Thymus (tissue), 14 donors: ENCODE measurements at places on chromosomes 6 and 20. TPM values are rescaled to one million over a fixed set of nuclear protein-coding genes. Genes with fewer than 3 reads are reported as not detected.

GRCh38 chr6:143155681-143156080 is 95.0 kb downstream of the AIG1 start:
- H3K4me1 ChIP-seq = no peaks in the 10 kb centered on the region
- H3K36me3 ChIP-seq = no peaks in the 10 kb centered on the region
- H3K27me3 ChIP-seq = no peaks in the 10 kb centered on the region

DNA sequence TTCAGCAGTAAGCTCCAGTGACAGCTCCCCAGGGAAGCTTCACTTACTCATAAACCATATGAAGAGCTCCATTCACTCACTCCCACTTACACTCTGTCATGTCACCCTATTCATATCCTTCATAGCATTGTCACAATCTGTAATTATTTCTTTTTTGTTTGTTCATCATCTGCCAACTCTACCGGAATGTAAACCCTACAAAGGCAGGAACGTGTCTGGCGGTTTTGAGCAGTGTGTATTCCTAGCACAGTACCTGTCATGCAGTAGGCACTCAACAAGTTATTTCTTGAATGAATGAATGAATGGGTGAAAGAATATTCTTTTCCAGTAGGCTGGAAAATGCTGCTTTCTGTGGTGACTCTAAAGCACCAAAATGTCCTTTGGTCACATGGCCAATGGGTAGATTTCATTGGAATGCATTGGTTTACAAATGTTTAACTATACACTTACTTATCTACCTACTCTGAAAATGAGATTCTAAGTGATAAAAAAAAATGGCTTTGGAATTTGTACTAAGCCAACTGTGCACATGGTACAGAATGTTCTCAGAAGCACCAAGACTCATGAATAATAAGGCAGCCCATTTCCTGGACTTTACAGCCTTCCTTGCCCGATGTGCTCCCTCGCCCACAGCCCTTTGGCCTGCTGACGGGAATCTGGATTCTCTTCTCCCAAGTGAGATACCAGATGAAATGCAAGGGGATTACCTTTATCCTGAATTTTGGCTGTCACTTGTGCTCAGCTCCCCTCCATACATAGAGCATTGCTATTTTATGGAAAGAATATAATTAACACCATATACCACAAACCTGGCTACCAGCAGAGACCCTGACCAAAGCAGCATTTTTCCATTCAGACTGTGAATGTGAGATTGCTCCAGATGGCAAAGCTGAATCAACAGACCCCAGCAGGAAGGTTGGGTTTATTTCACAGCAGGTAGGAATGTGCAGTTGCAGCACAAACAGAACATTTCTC is 273.3 kb downstream of the ALDH8A1 start:
- H3K36me3 ChIP-seq = no peaks in the 10 kb centered on the region
- no peak for DNase-seq
- H3K4me1 ChIP-seq = no peaks in the 10 kb centered on the region
- H3K4me3 ChIP-seq = no peak overlapping the region
- H3K27ac ChIP-seq = no peak overlapping the region
- no peaks in the 10 kb centered on the region for H3K27me3 ChIP-seq

- no peak overlapping the region for H3K27ac ChIP-seq
- H3K4me1 ChIP-seq = no peaks in the 10 kb centered on the region
- H3K36me3 ChIP-seq = no peaks in the 10 kb centered on the region
- H3K4me3 ChIP-seq = no peak overlapping the region
- no peak for DNase-seq
These were observed 22.3 kb upstream of the BCAS4 start for GRCh38 chr20:50772420-50773185.

AHCY gene
- 69.6 TPM for total RNA-seq

GRCh38 chr6:129243377-129243776 is 360.4 kb downstream of the LAMA2 start:
- no peaks in the 10 kb centered on the region for H3K4me1 ChIP-seq
- no peak overlapping the region for H3K4me3 ChIP-seq
- no peak for DNase-seq
- no peaks in the 10 kb centered on the region for H3K36me3 ChIP-seq
- no peaks in the 10 kb centered on the region for H3K27me3 ChIP-seq

TRIM40 gene
- 0.09 TPM for total RNA-seq

- no peak for DNase-seq
- H3K36me3 ChIP-seq = no peaks in the 10 kb centered on the region
- no peak overlapping the region for H3K27ac ChIP-seq
- H3K4me3 ChIP-seq = no peak overlapping the region
- no peaks in the 10 kb centered on the region for H3K27me3 ChIP-seq
- H3K4me1 ChIP-seq = no peaks in the 10 kb centered on the region
These were observed 16.8 kb downstream of the SLC17A2 start for GRCh38 chr6:25913741-25914140.

DNA sequence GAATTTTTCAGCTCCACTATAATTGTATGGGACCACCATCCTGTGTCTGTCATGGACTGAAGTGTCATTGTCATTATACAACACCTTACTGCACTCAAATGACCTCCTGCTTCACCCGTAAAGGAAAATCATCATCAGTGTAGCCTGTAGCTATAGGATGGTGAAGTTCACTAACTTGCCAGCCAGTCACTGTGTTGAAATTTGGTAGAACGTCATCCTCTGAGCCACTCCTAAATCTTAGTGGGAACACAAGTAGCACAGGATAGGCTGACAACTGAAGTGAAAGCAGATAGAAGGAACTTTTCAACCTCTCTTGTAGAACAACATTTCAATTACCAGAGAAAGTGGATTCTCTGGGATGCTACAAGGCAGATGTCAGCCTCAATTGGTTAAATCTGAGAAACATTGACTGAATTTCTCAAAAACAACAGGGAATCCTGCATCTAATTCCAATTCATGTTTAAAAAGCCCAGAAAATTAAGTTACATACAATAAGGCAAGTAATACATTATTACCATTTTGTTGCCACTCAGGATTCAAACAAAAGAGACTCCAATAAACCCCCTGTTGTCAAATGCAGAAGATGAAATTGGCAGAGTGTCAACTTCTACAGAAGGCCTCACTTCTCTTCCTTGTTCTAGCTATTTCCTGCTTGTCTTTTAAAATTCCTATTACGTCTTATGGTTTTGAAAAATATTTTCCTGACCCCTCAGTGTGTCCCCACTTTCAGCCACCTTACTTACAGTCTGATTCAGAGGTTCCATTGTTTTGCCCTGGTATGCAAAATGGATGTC is 647.9 kb upstream of the AGPAT4 start:
- no peaks in the 10 kb centered on the region for H3K27me3 ChIP-seq
- no peak for DNase-seq
- no peak overlapping the region for H3K4me3 ChIP-seq

SMIM13 gene
- 4.8 TPM for total RNA-seq

TCP11 gene
- 0.33 TPM for total RNA-seq

- no peaks in the 10 kb centered on the region for H3K36me3 ChIP-seq
- H3K4me3 ChIP-seq = no peak overlapping the region
- no peaks in the 10 kb centered on the region for H3K4me1 ChIP-seq
- H3K27me3 ChIP-seq = peaks cover 13% of the 10 kb centered on the region
- H3K27ac ChIP-seq = no peak overlapping the region
- no peak for DNase-seq
These were observed 18.0 kb downstream of the ELOVL2 start for GRCh38 chr6:11025921-11026635.

DNA sequence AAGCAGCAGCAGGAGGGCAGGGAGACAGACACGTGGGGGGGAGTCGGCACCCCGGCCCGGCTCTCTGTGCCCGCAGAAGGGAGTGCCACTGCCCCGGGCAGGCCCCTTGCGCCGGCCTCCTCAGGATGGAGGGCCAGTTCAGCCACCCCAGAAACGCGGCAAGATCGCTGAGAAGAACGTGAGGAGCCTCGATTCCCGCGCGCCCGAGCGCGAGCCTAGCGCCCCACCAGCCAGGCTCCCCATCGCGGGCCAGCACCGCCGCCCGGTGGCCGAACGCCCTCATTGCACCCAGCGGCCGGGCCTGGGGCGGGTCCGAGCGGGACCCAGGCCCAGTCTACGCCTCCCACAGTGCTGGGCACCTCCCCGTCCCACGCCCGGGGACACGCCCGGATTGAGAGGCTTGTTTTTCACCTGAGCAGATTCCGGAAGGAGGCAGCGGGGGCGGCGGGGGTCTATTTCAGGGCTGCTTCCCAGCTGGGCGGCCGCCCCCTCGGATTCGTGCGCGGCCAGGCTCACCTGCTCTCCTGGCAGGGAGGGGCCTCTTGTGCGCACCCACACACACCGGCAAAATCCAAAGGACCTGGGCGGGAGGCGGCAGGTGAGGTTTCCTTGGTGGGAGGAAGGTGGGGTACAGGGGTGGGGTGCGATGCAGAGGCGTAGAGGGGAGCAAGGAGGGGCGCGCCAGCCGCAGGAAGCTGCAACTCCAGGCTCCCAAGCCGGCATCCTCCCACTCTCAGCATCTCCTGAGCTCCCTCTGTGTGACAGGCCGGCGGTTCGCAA is 9.0 kb upstream of the GRM4 start:
- DNase-seq = peak; percentile 59
- H3K4me3 ChIP-seq = peak overlapping the region; percentile 9
- no peaks in the 10 kb centered on the region for H3K36me3 ChIP-seq

NNAT gene
- 19.9 TPM for total RNA-seq

DNA sequence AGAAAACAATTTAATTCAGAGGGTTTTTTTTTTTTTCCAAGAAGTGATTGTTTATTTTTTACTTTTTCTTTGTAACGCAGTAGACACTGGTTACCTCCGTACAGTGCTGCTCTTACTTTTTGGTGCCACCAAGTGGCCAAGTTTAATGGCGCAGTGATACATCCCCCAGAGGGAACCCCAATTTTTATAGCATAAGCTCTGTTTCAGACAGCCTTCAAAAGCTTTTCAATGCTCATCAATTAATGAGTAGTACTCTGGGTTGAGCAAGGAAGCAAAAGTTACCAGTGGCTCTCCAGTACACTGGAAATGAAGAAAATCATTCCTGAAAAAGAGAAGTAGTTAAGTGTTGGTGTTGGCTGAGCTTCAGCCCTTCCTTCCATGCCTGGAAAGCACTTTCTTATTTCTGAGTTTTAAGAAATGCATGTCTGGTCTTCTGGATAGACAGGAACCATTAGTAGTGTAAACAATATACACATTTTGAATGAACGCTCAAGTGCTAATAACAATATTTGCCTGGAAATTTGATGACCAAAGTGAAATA is 129.1 kb upstream of the SMLR1 start:
- no peaks in the 10 kb centered on the region for H3K27me3 ChIP-seq
- no peak overlapping the region for H3K4me3 ChIP-seq
- peak; percentile 68 for DNase-seq
- H3K4me1 ChIP-seq = no peaks in the 10 kb centered on the region
- no peak overlapping the region for H3K27ac ChIP-seq

DNA sequence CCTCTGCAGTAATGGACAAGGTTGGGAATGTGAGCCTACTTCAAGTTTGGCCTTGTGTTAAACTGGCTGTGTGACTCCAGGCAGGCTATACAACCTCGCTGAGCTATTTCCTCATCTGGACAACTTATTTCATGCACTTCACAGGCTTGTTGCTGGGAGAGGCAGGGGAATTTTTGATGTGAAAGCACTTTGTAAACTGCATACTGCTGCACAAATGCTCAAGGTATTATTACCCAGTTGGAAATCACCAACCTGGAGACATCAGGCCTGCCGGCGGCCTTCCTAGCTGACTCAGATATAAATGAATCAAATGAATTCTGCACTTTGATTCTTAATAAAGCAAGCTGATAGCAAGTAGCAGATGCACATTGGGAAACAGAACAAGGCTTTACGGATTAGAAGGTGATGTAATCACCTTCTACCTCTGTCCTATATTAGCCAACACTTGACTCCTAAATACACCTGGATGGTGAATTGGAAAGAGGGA is 10.1 kb downstream of the JARID2 start:
- no peaks in the 10 kb centered on the region for H3K36me3 ChIP-seq
- no peaks in the 10 kb centered on the region for H3K27me3 ChIP-seq
- DNase-seq = no peak
- no peak overlapping the region for H3K4me3 ChIP-seq
- H3K27ac ChIP-seq = peak overlapping the region; percentile 79
- H3K4me1 ChIP-seq = peaks cover 65% of the 10 kb centered on the region

- H3K4me3 ChIP-seq = no peak overlapping the region
- no peak for DNase-seq
- H3K4me1 ChIP-seq = peaks cover 31% of the 10 kb centered on the region
- peaks cover 12% of the 10 kb centered on the region for H3K36me3 ChIP-seq
These were observed 9.3 kb downstream of the SLC9A8 start for GRCh38 chr20:49821870-49822331.

PRKN gene
- total RNA-seq = 0.71 TPM
